ENCODE measurements at places on chromosomes 11 and 22. TPM values are rescaled to one million over a fixed set of nuclear protein-coding genes. Genes with fewer than 3 reads are reported as not detected.

HEPN1 gene
- total RNA-seq: not detected

DNA sequence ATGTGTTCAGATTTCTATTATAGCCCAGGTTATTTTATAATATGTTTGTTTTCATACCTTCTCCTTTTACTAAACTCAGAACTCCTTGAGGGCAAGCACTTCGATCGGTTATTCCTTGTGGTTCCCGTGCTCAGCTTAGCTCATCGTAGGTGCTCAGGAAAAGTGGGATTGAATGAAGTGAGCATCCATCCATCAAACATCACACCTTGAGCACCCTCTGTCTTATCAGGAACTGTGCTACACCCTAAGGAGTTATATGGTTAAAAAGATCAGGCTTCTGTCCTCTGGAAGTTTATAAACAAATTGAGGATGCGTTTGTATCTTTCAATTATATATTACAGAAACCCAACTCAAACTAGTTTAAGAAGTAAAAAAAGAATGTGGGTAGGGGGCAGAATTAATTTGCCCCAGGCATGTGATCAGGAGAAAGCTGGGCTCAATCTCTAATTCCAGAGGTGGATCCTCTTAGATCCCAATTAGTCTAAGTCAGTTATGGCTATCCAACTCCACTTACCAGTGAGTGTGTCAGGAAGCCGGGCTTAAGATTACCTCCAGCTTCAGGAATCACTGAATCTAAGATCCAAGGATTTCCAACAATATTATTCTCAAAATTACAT is 59.9 kb upstream of the RRAS2 start:
- DNase-seq: peak; percentile 74

GRCh38 chr11:134655189-134655989 is 243.3 kb upstream of the B3GAT1 start:
- no peak for DNase-seq

INPP5J gene
- 0.49 TPM for total RNA-seq

GRCh38 chr11:107203656-107204055 is 185.4 kb upstream of the GUCY1A2 start:
- DNase-seq: no peak

NPTXR gene
- 0.76 TPM for total RNA-seq

- DNase-seq: peak; percentile 45
These were observed 593 bp downstream of the SSH3 start for GRCh38 chr11:67303835-67304411.

GUCY1A2 gene
- 0.39 TPM for total RNA-seq

DNA sequence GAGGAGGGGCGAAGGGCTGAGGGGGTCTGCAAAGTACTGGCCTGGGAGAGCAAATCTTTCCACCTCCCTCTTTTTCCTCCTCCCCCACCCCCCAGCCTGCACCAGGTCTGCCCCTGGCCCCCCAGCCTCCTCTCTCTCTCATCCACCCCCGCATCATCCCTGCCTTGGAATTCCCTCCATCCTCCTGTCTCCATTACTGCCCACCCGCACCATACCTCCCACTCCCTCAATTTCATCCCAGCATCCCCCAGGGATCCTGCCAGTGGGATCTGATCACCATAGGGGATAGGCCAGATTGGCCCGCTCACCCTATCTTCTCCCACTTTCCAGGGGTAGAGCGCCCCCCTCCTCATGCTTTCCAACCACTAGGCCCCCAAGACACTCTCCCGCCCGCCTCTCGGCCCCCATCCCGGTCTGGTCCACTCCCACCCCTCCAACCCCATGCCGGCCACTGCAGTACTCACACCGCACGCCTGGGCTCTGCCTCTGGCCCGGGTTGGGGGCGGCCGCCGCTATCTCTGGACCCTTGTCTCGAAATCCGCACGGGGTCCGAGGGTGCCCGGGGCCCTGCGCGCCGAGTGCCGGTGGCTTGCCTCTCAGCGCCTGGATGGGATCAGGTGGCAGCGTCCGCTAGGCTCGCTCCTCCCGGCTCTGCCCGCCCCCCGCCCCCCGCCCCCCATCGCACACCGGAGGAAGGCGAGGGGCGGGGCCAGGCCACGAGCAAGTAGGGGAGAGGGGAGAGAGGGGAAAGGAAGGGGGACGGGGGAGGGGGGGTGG is at the start of gene GAL3ST3:
Gene GAL3ST3 (minus strand): TSS at position 615 of the 777 bp plus-strand sequence. CDS start 3,746 bp downstream, outside the sequence.
- no peak for DNase-seq

DNA sequence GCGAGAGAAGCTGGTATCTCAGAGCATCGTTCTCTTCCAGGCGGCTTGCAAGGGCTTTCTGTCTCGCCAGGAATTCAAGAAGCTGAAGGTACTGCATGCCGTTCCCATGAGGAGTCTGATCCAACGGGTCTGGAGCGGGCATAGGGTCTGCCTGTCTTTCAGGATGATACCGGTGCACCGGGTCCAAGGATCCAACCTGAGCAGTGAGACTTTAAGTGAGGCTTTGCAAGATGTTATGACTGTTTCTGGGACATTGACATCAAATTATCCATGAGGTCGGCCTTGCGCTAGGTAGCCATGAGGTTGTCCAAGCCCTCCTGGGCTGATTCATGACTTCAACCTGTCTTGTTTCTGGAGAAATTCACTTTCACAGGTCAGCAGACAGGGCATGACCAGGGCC is 132.3 kb downstream of the MYO18B start:
- DNase-seq: no peak

BARX2 gene
- total RNA-seq: not detected

GRCh38 chr11:128666397-128666796 is 27.5 kb upstream of the FLI1 start:
- no peak for DNase-seq

SLC16A8 gene
- not detected for total RNA-seq

GRCh38 chr11:81380395-81380794 is 1353.3 kb downstream of the FAM181B start:
- peak; percentile 0 for DNase-seq

AQP11 gene
- total RNA-seq: 3.6 TPM

- DNase-seq: no peak
These were observed 39.7 kb downstream of the ACAT1 start for GRCh38 chr11:108160970-108161566.

- DNase-seq: no peak
These were observed 21.0 kb upstream of the GNB1L start for GRCh38 chr22:19875531-19876313.

HPX gene
- not detected for total RNA-seq

DNA sequence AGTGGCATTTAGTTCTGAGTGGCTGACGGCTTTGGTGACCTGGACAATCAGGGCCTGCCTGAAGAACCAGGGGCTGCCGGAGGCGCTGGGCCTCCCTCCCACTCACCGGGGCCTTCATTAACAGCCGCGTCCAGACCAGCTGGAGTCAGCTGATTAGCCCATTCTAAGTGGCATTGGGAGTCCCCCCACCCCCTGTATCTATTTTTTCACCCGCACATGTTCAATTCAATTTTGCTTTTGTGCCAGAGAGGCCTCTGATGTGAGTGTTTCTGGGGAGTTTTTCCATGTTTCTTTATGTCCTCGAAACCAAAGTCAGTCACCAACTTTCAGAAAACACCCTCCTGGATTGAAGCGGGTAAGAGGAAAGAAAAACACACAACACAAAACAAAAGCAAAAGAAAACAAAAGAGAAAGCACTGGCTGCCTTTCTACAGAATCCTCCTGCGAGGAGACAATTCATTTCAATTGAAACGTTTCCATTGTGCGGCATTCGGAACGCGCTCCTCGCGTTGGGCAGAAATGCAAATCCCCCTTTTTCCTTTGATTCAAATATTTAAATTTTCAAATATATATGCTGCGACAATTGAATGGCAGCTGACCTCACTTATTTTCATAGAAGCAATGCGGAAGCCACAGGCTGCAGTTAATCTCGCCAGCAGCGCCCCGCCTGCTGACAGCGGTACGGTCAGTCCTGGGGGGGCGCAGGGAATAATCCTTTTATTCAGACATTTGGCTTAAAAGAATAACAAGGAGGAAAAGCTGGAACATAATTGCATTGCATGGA is 17.7 kb downstream of the CDKN1C start:
- no peak for DNase-seq

GRCh38 chr11:76863196-76863777 is 2.6 kb downstream of the ACER3 start:
- no peak for DNase-seq

RELT gene
- total RNA-seq: 10.8 TPM

DNA sequence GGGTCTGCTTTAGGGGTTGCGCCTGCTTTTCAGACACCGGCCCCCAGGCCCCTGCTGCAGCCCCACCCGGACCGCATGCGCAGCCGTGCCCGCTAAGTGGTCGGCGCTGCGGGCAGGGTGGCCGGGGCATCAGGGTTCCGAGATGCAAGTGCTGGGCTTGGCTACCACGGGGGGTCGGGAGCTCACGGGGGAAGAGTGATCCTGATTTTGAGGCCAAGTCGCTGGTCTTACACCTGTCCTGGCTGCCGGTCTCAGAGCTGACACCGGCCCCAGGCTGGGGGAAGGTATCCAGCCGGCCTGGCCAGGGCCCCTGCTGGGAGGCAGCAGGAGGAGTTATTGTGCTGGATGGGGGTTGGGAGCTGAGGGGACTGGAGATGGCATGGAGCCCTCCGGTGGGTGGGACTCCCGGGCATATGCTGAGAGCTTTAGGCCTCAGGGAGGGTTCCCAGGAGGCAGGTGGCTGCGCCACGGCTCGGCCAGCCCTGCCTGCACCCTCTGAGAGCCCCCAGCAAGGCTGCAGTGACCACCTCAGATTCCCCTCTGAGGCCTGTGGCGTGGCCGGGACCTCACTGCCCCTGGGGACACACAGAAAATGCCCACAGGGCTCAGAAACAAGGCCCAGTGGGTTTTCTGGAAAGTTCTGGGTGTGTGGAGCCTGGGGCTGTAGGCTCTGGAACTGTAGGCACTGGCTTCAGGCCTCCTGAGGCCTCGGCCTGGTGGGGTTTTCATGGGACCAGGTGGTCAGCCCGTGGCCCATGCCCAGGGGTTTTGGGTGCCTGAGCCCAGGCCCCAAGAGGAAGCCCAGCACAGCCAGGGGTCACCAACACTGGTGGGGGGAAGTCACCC is 4.4 kb upstream of the MUC5AC start:
- DNase-seq: peak; percentile 47

IL10RA gene
- total RNA-seq: 0.07 TPM

DNA sequence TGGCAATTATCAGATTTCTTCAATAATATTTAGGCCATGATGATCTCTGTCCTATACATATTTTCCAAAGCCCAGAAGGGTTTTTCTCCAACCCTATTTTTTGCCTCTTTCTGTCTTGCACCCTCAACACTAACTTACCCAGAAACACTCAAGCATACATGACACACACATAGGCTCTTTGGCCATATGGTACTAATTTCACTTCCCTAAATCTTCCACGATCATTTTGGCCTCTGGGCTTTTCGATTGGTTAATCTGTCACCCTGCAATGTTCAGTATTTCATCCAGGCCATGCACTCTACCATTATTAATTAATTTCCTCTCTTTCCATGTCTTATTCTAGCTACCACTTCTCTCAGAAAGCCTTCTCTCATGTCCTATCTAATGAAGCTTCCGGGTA is 59.8 kb downstream of the LUZP2 start:
- no peak for DNase-seq

THOC5 gene
- 30.5 TPM for total RNA-seq

DNA sequence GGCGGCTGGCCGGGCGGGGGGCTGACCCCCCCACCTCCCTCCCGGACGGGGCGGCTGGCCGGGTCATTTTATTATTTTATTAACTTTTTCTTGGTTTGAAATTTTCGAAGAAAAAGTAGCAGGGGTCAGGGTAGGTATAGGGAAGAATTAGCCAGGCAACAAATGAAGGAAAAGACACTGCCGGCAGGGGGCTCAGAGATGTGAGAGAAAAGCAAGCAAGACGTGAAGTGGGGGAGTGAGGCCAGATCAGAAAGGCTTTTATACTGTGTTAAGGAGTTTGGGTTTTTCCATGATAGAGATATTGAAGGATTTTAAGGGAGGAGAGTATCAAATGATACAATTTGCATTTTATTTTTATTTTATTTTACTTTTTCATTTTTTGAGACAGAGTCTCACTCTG is 19.0 kb downstream of the RNF214 start:
- no peak for DNase-seq

DNA sequence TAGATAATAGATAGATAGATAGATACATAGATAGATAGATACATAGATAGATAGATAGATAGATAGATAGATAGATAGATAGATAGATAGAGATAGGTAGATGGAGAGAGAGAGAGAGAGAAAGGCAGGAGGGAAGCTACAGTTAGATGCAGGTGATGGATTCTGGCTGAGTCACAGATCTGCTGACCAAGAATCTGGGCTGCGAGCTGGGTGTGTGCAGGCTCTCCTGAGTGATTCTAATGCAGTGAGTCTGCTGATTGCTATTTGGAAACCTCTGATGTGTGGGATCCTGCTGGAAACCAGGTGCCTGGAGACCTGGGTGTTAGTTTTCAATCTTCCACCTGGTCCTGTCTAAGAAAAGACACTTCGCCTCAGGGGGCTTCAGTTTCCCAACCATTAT is 1441.8 kb downstream of the TBC1D22A start:
- no peak for DNase-seq

- no peak for DNase-seq
These were observed 20.8 kb upstream of the SNX19 start for GRCh38 chr11:130937051-130937450.

KRTAP5-1 gene
- not detected for total RNA-seq

CD59 gene
- 611 TPM for total RNA-seq

CYP2D6 gene
- not detected for total RNA-seq

CEP164 gene
- 8.4 TPM for total RNA-seq

SULT4A1 gene
- not detected for total RNA-seq

- DNase-seq: no peak
These were observed 116.8 kb upstream of the GRAMD1B start for GRCh38 chr11:123313262-123313661.

DNA sequence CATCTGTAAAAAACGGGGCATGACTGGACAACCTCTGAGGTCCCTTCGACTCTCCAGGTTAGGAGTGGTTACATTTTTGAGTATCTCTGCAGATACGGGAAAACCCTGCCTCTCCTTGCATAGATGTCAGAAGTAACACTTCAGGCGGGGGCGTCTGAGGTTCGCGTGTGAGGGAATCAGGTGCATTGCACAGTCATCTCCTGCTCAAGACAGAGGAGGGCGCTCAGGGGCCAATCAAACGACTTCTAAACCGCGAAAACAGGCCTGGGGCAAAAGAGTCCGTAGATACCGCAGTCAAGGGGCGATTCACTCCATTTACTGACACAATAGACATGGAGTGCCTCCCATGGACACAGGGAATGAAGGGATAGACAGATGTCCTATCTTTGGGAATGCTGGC is 31.7 kb downstream of the KIRREL3 start:
- no peak for DNase-seq

DNA sequence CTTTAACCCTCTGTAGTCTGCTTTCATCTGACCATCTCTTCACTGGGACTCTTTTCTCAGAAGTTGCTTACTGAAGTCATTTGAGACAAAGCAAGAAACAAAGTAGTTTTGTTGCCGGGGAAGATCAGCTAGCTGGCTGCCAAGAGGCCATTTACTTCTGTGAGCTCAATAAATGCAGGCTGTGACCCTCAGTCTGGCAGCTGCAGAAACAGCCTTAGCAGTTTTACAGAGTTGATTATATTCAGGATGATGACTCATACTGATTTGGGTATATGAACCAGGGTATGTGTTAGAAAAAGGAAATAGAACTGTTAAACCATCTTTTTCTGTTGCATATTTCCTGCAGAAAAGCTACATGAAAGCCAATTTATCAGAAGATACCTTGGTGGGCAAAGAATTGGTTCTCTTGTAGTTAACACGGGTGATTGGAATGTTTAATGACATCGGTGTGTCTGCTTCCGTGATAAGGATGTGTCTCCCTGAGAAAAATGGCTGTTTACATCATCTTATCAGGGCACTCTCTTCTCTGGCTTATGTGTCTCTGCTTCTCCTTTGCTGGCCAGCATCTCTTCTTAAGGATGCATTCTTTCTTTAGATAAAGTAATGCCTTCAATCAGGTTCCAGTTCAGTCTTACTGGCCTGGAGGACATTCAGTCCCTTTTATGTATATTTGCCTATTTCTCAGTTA is 18.5 kb downstream of the FIBIN start:
- peak; percentile 6 for DNase-seq

Data from M059J (cell line).